ENCODE measurements at places on chromosomes 7 and 10.

- H3K27ac ChIP-seq: no peak overlapping the region
- H3K27me3 ChIP-seq: no peaks in the 10 kb centered on the region
- H3K4me3 ChIP-seq: no peak overlapping the region
- DNase-seq: no peak
Measured at GRCh38 chr10:28492116-28492920, 40.6 kb upstream of the WAC start.

DNA sequence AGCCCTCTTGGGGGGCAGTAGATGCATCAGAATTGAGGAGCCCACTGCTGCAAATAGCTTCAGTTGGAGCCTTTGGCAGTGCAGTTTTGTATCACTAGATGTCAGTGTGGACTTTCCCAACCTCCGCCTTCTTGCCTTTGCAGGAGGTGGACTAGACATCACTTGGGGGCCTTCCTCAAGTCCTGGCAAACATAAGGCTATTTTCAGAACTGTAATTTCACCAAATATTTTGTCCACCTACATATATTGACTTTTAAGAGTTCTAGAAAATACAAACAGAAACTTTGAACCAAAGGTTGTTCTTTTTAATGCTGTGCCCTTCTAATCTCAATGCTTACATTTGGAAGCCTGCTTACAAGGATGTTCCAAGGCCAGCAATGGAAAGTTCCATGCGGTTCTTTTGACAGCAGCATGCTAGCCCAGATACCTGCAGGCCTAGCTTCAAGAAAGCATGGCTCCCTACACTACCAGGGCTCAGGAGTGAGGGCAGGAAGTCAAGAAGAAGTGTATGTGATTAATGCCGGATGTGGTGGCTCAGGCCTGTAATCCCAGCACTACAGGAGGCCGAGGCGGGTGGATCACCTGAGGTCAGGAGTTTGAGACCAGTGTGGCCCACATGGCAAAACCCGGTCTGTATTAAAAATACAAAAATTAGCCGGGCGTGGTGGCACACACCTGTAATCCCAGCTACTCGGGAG is 8.0 kb upstream of the ZNRF2 start:
- H3K4me1 ChIP-seq: peaks cover 9% of the 10 kb centered on the region
- peak; percentile 66 for DNase-seq
- no peaks in the 10 kb centered on the region for H3K27me3 ChIP-seq
- H3K27ac ChIP-seq: no peak overlapping the region

GRCh38 chr7:112147793-112148361 is 58.3 kb downstream of the DOCK4 start:
- H3K4me1 ChIP-seq: no peaks in the 10 kb centered on the region
- no peak for DNase-seq
- no peak overlapping the region for H3K4me3 ChIP-seq
- H3K27ac ChIP-seq: no peak overlapping the region
- H3K36me3 ChIP-seq: no peaks in the 10 kb centered on the region

DNA sequence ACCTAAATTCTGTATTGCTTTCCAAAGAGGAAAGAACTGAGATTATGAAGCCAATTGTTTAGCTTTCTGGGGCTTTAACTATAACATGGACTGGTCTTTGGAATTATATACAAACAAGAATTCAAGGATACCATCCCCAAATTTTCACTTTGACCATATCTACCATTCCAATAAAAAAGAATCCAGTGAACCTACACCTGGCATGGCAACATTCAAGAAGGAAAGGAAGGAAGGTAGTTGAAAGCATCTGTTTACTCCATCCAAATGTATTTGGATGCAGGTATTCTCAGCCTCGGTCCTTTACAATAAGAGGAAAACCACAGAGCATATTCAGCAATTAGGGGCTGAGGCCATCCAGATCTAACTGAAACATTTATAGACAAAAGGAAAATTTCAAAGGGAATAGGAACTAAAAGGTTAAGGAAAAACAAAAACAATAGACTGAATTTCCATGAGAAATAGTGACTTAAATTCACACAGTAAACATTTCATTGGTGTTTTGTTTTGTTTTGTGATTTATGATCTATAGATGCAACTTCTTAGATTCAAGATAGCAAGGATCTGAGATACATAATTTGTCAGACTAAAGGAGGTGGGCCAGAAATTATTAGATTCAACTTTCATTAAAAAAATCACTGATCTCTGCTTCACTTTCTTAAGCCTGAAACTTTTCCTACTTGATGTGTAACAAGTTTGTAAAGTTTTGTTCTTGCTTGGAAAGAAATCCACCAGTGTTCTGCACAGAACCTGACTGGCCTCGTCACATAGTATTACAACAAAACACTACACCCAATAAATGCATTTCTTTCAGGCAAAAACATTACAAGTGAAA is 12.7 kb downstream of the SKIDA1 start:
- no peak for DNase-seq
- H3K27ac ChIP-seq: no peak overlapping the region
- peaks cover 21% of the 10 kb centered on the region for H3K4me1 ChIP-seq

GRCh38 chr7:129332254-129333035 is 101.8 kb upstream of the STRIP2 start:
- H3K27ac ChIP-seq: no peak overlapping the region
- no peaks in the 10 kb centered on the region for H3K4me1 ChIP-seq
- no peaks in the 10 kb centered on the region for H3K27me3 ChIP-seq
- H3K4me3 ChIP-seq: no peak overlapping the region

- no peak for DNase-seq
- H3K36me3 ChIP-seq: no peaks in the 10 kb centered on the region
- peaks cover 66% of the 10 kb centered on the region for H3K4me1 ChIP-seq
- peak overlapping the region; percentile 94 for H3K4me3 ChIP-seq
- no peaks in the 10 kb centered on the region for H3K27me3 ChIP-seq
Measured at GRCh38 chr7:106110238-106110560, 1.9 kb downstream of the SYPL1 start.

GRCh38 chr10:58082248-58082647 is 185.4 kb downstream of the IPMK start:
- no peaks in the 10 kb centered on the region for H3K36me3 ChIP-seq
- DNase-seq: no peak
- H3K4me3 ChIP-seq: no peak overlapping the region
- H3K27ac ChIP-seq: no peak overlapping the region

- peaks cover 3% of the 10 kb centered on the region for H3K27me3 ChIP-seq
- DNase-seq: no peak
- H3K4me1 ChIP-seq: no peaks in the 10 kb centered on the region
- no peak overlapping the region for H3K4me3 ChIP-seq
Measured at GRCh38 chr7:43394441-43395130, 188.3 kb upstream of the STK17A start.

- H3K27me3 ChIP-seq: no peaks in the 10 kb centered on the region
- H3K4me1 ChIP-seq: no peaks in the 10 kb centered on the region
- no peak for DNase-seq
- no peak overlapping the region for H3K4me3 ChIP-seq
- no peak overlapping the region for H3K27ac ChIP-seq
Measured at GRCh38 chr10:12031404-12031803, 11.2 kb downstream of the UPF2 start.

DNA sequence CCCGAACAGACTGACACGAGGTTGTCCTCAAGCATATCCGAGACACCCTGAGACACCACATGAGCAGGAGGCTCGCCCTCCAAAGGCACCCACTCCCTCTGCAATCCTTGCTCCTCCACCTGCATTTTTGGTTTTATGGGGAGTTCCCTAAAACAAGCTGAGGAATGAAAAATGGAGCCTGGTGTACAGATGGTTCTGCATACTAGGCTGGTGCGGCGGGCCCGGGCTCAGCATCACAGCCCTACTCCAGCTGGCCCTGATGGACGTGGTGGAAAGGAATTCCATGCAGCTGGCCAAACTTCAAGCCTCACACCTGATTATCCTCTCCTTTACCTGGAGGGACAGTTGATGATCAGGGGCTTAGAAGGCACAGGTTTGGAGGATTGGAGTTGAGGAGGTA is 30.3 kb upstream of the JAKMIP3 start:
- H3K27me3 ChIP-seq: peaks cover 24% of the 10 kb centered on the region
- H3K36me3 ChIP-seq: no peaks in the 10 kb centered on the region
- H3K4me3 ChIP-seq: no peak overlapping the region
- H3K4me1 ChIP-seq: no peaks in the 10 kb centered on the region
- DNase-seq: no peak

DNA sequence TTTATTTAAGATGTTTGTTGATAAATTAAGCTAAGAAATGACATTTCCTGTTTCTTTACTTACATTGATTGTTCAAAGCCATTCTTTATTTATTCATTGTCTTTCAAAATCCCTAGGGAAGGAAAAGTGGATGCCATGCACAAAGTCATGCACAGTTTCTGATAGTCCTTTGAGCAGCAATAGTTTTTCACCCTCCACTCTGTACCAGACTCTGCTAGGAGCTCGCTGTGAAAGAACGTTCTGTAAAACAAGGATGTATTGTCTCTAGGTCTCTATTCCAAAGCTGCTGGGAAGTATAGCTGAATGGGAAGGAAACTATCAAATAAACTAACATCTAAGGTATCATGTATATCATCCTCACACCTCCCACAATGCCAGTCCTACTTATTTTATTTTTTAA is 7.8 kb upstream of the NOC3L start:
- DNase-seq: no peak
- no peak overlapping the region for H3K4me3 ChIP-seq
- no peak overlapping the region for H3K27ac ChIP-seq
- no peaks in the 10 kb centered on the region for H3K4me1 ChIP-seq

DNA sequence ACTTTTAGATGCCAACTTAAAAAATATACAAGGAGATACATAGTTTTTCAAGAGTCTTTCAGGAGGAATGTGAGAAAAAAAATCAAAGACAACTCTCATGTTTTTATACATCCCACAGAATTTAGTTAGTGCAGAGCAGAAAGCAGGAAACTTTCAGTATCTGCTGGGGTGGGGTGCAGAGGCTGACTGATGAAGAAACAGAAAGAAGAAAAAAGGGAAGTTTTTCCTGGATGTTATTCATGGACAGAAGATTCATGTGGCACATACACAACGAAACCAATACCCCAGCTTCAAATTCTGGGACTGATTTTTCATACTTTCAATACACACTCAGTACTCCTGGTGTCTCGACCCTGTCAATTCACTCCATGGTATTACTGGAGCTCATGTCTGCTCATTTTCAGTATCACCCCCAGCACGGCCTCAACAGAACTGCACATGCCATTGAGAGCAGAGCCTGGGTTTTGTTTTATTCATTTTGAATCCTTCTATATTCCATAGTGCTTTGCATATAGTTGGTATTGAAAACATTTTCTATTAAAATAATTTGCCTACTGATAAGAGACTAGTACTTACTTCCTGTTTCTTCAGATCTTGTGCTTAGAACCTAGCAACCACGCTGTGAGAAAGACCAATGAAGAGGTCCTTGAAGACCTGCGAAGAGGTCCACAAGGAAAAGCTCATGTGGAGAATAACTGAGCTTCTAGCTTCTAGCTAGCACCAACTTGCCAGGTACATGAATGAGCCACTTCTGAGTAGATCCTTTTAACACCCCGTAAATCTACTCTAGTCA is 49.0 kb downstream of the NDUFB2 start:
- no peaks in the 10 kb centered on the region for H3K27me3 ChIP-seq
- peaks cover 6% of the 10 kb centered on the region for H3K36me3 ChIP-seq
- H3K4me1 ChIP-seq: peaks cover 8% of the 10 kb centered on the region
- H3K4me3 ChIP-seq: no peak overlapping the region

DNA sequence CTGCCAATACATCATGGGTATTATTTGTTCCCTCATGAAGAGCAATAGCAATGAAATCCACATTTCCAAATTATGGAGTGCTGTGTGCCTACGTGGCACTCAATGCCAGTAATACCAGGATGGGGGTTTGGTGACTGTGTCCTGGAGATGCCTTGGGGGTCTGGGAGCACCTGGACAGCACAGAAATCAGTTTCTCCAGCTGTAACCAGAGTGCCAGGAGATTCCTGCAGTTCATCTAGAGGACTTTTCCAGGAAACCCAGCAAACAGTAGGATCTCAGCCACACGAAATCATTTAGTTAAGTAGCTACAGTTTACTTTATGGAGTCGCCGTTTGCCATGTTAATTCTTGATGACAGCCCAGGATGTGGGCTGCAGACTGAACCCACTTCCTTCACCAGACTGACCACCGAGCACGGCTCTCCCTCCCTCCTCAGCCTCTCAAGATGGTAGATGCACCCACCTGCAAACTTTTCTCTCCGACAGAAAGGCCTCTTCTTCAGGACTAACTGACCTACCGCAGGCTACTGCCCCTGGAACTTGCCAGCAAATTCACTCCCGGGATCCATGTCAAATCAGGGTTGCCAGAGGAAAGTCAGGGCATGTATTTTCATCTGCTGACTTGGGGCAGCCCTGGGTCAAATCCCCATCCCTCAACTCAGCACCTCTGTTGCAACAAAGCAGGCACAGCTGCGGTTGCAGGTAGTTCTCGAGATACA is 30.3 kb downstream of the MKI67 start:
- no peak for DNase-seq
- no peak overlapping the region for H3K27ac ChIP-seq
- H3K4me3 ChIP-seq: no peak overlapping the region
- H3K36me3 ChIP-seq: no peaks in the 10 kb centered on the region

GRCh38 chr10:88966797-88967196 is 14.2 kb upstream of the ACTA2 start:
- H3K4me3 ChIP-seq: no peak overlapping the region
- H3K36me3 ChIP-seq: no peaks in the 10 kb centered on the region
- H3K4me1 ChIP-seq: no peaks in the 10 kb centered on the region

DNA sequence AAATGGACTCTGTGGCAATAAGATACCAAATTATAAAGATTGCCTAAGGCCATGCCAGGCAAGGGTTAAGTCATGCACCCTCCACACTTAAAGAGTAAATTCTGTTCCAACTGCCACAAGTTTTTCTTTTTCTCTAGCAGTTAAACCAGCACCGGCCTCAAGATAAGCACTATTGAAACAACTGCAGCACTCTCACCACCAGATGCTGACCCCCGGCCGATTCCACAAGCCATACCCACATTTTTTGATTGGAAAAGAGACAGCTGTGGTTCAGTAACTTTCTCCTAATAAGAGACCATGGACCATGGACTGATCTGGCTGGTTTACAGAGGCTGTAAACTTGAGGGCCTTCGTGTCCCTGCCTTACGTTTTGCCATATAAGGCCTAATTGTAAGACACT is 44.9 kb downstream of the GRM8 start:
- H3K4me3 ChIP-seq: no peak overlapping the region
- DNase-seq: no peak
- no peaks in the 10 kb centered on the region for H3K4me1 ChIP-seq
- no peak overlapping the region for H3K27ac ChIP-seq
- H3K36me3 ChIP-seq: no peaks in the 10 kb centered on the region

GRCh38 chr10:84205049-84205852 is 10.9 kb downstream of the CDHR1 start:
- no peak overlapping the region for H3K4me3 ChIP-seq
- peaks cover 4% of the 10 kb centered on the region for H3K27me3 ChIP-seq
- DNase-seq: peak; percentile 67
- H3K4me1 ChIP-seq: no peaks in the 10 kb centered on the region
- H3K36me3 ChIP-seq: no peaks in the 10 kb centered on the region
- H3K27ac ChIP-seq: no peak overlapping the region

- no peaks in the 10 kb centered on the region for H3K27me3 ChIP-seq
- no peak overlapping the region for H3K4me3 ChIP-seq
- no peak for DNase-seq
- no peaks in the 10 kb centered on the region for H3K36me3 ChIP-seq
Measured at GRCh38 chr7:46007990-46008643, 87.0 kb upstream of the IGFBP3 start.

Measured in B cell (primary cell).